ENCODE measurements at places on chromosomes 2 and 18.

GRCh38 chr2:60335533-60336237 lies 217.8 kb downstream of the BCL11A start:
- no peak for DNase-seq

- DNase-seq: no peak
Observed at GRCh38 chr2:213104092-213104902, 47.1 kb downstream of the IKZF2 start.

- DNase-seq: no peak
Observed at GRCh38 chr2:226581661-226582060, 218.0 kb downstream of the IRS1 start.

GRCh38 chr18:69840445-69840844 lies 107.2 kb downstream of the CD226 start:
- no peak for DNase-seq

GRCh38 chr2:34365932-34366331 lies 766.8 kb upstream of the FAM98A start:
- DNase-seq: no peak

DNA sequence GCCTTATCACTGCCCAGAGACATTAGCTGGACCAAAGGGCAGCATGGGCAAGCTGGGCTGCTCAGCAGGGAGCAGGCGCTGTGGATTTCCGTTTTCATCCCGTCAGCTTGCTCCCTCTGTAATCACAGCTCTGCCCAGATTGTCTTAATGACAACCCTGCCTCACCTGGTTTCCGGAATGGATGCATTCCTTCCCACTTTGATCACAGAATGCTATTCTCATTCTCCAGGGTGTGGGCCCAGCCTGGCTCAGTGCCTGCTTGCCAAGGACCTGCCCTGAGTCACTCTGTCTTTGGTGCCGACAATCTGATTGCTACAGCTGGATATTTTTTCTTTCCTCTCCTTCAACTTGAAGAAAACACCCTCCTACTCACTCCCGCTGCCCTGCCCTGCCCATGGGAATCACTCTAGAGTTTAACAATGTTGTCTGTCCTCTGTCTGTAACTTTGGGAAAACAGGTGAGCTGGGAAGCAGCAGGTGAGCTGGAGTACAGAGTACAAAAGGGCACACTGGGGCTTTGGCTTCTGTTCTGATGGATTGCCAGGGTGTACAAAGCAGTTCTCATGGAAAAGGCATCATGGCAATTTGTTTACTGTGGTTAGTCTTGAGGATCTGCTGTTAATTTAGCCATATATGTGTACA lies 27.2 kb upstream of the FAM136A start:
- no peak for DNase-seq
